ENCODE measurements at places on chromosomes 3 and 15. TPM values are rescaled to one million over a fixed set of nuclear protein-coding genes. Genes with fewer than 3 reads are reported as not detected.

Gene ACKR4
- 4.1 TPM for total RNA-seq

Gene ZCWPW2
- total RNA-seq = not detected

Gene SPTBN5
- total RNA-seq = not detected

Gene AP3B2
- total RNA-seq = 6.9 TPM

Gene GP9
- total RNA-seq = not detected

Gene MUC13
- not detected for total RNA-seq

Gene ZDHHC23
- 6.8 TPM for total RNA-seq

Gene PDE8A
- total RNA-seq = 40.4 TPM

Gene PTH1R
- 29.9 TPM for total RNA-seq

Gene BFSP2
- not detected for total RNA-seq

Gene DNAH12
- 0.77 TPM for total RNA-seq

Gene P2RY1
- 30.7 TPM for total RNA-seq

Gene RTP4
- 1.2 TPM for total RNA-seq

Gene LSG1
- total RNA-seq = 36.9 TPM

Gene C3orf70
- 18.2 TPM for total RNA-seq

Gene ANKRD34C
- not detected for total RNA-seq

Gene CERS3
- total RNA-seq = 0.69 TPM

Gene SMAD6
- total RNA-seq = 9.4 TPM

Gene MITF
- 18.2 TPM for total RNA-seq

Gene OR4F15
- total RNA-seq = not detected

Gene DUOXA2
- not detected for total RNA-seq

Gene NBEAL2
- total RNA-seq = 18.2 TPM

Gene ARL6IP5
- 86.8 TPM for total RNA-seq

Gene KLF15
- total RNA-seq = 20.0 TPM

Gene GNAT1
- total RNA-seq = not detected

Gene CD200
- total RNA-seq = 26.1 TPM

Gene ABHD17C
- total RNA-seq = 7.5 TPM

Gene CTDSPL
- total RNA-seq = 6.4 TPM

Gene CTXN2
- not detected for total RNA-seq

Gene SLC22A14
- total RNA-seq = not detected
